ENCODE measurements at places on chromosomes 12 and 14. TPM values are rescaled to one million over a fixed set of nuclear protein-coding genes. Genes with fewer than 3 reads are reported as not detected.

GRCh38 chr14:77654001-77654441 lies 37.6 kb upstream of the SPTLC2 start:
- DNase-seq, result no peak

The YARS2 gene
- total RNA-seq, result 31.1 TPM

- no peak for DNase-seq
These were observed 54.6 kb upstream of the CCDC175 start for GRCh38 chr14:59631237-59631636.

The TTC6 gene
- not detected for total RNA-seq

- peak; percentile 55 for DNase-seq
These were observed at the start of gene DHRS7 for GRCh38 chr14:60164712-60165546. Gene DHRS7, minus strand, starts transcription at chr14:60165398. Its CDS starts 89 bp downstream, at chr14:60165309.

GRCh38 chr12:52070185-52070925 lies 577 bp downstream of the ATG101 start:
- DNase-seq, result no peak
